ENCODE measurements at places on chromosomes 5 and 9. TPM values are rescaled to one million over a fixed set of nuclear protein-coding genes. Genes with fewer than 3 reads are reported as not detected.
A peak's percentile ranks its signal among the peaks of the same experiment; 100 is the strongest.

GRCh38 chr9:19464061-19464763 lies 55.4 kb downstream of the ACER2 start:
- no peak for DNase-seq

The TSSK1B gene
- not detected for total RNA-seq

GRCh38 chr9:16970321-16970720 lies 99.9 kb upstream of the BNC2 start:
- DNase-seq = no peak

The ZNF618 gene
- total RNA-seq = 13.6 TPM

GRCh38 chr5:172407822-172408221 lies 46.5 kb downstream of the SH3PXD2B start:
- DNase-seq = peak; percentile 59

The MYOT gene
- total RNA-seq = not detected

DNA sequence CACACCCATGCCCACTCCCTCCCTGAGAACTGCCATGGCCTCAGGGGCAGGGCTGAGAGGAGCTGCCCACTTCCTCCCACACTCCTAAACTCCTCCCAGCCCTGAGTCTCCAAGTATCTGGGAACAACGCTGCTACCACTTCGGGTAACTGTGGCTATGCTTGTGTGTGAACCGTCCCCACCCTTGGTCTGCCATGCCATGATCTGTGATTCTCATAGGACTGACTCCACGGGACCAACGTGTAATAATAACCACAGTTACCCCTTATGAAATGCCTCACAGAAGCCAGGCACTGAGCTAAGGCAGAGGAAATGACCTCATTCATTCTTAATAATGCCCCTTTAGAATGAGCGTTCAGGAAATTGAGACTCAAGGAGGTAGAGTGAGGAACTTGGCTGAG lies 103.9 kb upstream of the SMIM23 start:
- DNase-seq = no peak

- DNase-seq = no peak
Measured at GRCh38 chr9:120901755-120902568, 24.6 kb downstream of the TRAF1 start.

- no peak for DNase-seq
Measured at GRCh38 chr9:133257465-133257956, 17.5 kb downstream of the ABO start.

The LRRC19 gene
- not detected for total RNA-seq

DNA sequence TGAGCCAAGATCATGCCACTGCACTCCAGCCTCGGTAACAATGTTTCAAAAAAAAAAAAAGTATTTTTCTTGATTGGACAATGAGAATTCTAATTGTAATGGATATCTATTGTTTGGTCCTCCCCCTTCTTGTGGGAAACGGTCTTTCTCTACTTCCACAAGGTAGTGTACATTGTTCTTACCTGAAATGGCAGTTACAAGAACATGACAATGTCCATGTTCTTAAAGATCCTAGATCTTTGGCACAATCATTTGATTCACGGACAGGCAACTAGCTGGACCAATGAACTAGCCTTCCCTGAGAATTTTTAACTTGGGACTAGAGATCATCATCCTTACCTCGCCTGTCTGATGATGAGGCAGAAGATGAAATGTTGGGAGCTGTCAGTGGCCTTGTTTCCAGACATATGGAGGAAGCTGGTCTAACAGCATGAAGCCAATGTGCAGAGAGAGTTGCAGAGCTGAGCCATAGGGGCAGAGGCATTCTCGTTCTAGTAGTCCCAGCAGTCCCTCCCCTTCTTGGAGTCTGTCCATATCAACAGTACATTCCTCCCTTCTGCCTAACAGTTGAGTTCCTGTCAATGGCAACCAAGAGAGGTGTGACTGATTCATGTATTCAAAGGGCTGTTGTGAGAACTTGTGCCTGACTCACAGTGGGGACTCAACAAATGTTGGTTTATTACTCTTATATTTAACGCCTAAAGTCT lies 2.1 kb upstream of the MARCHF6 start:
- DNase-seq = peak; percentile 75

The ANGPTL2 gene
- 20.5 TPM for total RNA-seq

The PCDHA9 gene
- total RNA-seq = not detected

The AMBP gene
- not detected for total RNA-seq

GRCh38 chr5:112023766-112024165 lies 266.8 kb upstream of the NREP start:
- DNase-seq = no peak

The CPLANE1 gene
- 11.1 TPM for total RNA-seq

The OR1J2 gene
- total RNA-seq = not detected

GRCh38 chr5:137617528-137618205 lies 118.2 kb downstream of the KLHL3 start:
- peak; percentile 58 for DNase-seq

DNA sequence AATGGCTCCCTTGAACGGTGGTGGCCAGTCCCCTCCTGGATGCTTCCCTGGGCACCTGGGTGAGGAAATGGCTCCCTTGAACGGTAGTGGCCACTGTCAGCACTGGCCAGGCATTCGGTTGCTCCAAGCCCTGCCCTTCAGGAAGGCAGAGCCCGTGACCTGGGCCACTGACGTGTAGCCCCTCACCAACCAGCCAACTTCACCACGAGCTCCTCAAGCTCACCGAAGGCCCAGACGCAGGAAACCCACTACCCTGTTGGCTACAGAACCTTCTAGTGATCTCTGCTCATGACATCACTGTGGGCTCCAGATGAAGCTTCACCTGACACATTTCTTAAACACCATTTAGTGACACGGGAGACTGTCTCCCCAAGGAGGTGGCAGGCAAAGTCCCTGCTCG lies 9.2 kb downstream of the SLC6A3 start:
- no peak for DNase-seq

DNA sequence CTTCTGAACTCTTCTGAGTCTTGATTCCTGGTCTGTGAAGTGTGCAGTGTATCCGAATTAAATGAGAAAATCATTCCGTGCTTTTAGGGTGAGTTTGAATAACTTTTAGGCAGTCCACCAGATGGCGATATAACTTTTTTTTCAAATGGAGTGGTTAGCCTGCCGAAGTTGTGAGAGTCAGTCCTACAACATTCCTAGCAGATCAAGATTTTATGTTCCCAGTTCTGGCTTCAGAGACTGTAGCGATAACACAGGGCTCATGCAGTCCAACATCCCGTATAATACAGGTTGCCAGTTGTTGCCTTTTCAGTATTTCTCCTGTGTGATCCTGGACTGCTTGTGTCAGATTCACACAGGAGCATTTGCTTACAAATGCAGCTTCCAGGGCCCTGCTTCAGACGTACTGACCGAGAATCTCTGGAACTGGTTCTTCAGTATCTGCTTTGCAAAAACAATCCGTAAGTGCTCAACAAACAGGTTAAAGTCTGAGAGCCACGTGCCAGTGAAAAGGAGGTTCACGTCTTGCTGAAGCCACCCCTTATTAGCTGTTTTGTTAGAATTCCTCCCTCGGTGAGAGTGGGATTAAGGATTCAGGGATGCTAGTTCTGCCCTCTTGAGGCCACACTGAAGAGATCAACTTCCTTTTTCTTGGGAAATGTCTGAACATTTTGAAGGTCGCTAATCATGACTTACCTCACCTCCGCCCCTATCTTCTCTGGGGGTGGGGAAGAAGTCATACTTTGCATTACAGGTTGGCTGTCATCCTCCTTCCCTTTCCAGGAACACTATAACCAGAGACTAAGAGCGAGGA lies 22.8 kb downstream of the SMIM3 start:
- DNase-seq = peak; percentile 58

The FOXD4L3 gene
- not detected for total RNA-seq

The STPG3 gene
- total RNA-seq = not detected

DNA sequence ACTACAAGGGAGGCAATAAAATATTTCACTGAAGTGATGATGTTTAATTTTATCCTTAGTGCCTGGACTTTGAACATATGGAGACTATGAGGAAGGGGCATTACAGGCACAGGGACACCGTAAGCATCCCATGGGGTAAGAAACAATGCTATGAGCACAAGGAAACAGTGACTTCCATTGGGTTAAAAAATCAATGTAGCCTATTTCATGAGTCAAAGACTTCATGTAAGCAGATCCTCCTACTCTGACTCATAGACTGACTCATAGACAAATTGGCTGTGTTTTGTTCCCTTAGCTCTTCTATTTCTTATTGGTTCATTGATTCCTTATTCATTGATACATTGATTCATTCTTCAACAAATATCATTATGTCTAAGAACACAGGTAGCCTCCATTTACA lies 351.0 kb downstream of the PRELID2 start:
- peak; percentile 67 for DNase-seq

DNA sequence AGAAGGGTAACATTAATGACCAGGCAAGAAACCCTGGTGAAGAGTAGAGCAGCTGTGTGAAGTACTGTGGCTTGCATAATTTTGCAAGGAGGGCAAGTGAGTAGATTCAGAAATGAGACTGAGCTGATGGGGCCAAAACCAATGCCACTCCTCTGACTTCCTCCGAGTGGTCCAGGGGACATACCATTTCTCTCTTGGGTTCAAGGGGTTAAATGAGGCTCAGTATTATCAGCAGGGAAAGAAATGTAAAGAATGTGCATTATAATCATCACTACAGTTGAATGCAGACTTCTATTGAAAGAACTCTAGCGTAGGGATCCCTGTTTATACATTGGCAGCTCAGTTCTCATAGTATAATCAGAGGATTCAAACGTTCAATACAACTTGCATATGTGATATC lies 9.9 kb downstream of the POLR3G start:
- no peak for DNase-seq

The STK32A gene
- 0.63 TPM for total RNA-seq

DNA sequence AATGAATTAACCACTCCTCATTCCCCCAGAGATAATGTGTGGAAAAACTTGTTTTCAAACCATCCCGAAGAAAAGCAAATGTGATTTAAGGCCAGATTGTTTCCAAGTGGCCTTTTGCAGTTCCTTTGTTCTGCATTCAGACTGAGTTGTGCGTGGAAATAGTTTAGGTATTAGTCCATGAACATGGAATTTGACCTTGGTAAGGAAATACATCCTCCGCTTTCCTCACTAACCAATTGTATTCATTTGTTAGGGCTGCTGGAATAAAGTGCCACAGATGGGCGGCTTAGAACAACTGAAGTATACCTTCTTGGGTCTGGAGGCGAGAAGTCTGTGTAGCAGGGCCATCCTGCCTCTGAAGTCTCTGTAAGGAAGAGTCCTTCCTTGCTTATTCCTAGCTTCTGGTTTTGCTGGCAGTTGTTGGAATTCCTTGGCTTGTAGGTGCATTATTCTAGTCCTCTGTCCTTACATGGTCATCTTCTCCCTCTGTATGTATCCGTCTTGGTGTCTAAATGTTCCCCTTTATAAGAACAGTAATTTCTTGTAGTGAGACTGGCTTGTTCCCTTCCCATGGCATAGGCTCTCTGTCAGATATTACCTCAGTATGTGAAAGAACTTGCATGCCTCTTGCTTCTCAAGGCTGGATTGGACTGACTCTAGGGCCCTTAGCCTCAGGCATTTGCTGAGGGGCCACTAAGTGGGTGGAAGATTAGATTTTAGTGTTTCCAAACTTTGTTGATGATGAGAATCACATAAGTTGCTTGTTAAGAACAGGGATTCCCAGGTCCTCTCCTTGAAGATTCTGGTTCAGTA lies 53.9 kb downstream of the RAI14 start:
- peak; percentile 82 for DNase-seq

The IFNK gene
- not detected for total RNA-seq

DNA sequence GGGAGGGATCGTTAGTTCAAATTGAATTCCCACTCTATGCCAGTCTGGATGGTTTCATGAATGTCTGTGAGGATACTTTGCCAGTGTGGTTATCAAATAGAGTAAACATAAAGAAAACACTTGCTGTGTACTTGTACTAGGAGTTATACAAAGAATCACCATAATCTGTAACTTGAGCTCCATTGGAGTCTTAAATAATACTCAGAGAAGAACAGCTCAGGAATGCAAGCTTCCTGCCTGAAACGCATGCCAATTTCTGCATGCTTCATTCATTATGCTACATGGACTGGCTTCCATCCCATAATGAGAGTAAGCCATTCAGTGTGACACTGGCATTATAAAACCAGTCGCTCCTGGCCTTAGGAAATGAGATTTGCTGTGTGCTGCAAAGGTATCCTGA lies 351.4 kb downstream of the SEMA5A start:
- DNase-seq = peak; percentile 65

- peak; percentile 67 for DNase-seq
Measured at GRCh38 chr5:88729084-88729828, 153.7 kb downstream of the MEF2C start.

- no peak for DNase-seq
Measured at GRCh38 chr5:120901199-120901598, 437.1 kb downstream of the PRR16 start.

DNA sequence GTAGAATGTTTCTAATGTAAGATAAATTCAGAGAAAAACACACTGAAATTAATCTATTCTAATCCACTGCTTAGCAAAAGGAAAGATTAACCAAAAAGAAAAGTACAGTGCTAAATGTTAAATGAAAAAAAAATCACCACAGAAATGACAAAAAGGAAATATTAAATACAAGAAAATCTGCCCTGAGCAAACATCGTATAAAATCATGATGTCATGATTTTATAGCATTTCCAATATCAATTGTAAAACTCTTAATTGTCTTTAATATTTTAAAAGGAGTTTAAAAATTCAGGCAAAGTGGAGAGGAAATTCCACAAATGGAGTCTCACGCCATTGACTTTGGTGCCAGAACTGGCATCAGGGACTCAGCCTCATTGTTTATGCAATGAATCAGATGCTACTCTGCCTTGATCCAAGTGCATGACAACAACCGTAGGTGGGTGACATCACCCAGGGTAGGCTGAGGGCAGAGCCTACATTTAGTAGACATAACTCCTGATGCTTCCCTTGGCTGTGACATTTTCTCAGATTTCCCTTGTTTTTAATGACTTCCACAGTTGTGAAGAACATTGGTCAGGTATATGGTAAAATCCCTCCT lies 696.8 kb downstream of the SEMA5A start:
- DNase-seq = peak; percentile 82

- no peak for DNase-seq
Measured at GRCh38 chr9:68870086-68870485, 143.8 kb downstream of the PRKACG start.

DNA sequence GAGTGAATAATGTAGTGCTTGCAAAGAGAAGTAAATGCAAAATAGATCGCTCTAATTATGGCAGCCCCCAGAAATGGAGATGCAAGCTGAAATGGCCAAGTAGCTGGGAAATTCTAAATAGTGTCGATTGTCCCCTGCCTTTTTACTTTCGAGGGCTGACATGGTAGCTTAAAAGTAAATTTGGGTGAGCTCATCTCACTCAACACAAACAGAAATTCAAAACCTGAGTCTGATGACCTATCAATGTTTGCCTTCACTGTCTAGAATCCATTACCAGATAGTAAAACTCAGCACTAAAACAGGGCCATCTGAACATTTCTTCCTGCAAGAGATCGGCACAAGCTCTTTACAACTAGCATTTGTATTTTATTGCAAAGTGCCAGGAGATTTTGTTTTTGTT lies 7.0 kb upstream of the LHX2 start:
- DNase-seq = no peak

DNA sequence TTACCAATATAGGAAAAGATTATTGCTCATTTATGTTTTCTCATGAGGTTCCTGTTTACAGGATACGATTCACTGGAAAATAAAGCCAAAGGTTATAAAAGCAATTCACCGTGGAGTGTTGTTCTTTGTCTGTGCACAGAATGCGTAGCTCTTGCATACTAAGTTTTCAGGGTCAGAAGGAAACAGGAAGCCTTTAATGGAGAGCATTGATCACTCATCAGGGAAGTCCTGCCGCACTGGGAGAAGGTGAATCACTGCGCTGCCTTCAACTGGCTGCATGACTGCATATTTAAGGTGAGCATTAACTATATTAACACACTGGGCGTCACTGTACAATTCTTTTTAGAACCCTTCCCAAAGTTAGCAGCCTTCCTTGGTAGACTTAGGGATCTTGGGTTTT lies 74.1 kb upstream of the SYK start:
- no peak for DNase-seq

Data from HFFc6 (cell line).